Thoracic aorta (tissue), 2 donors: ENCODE measurements at places on chromosomes 6 and 20.

DNA sequence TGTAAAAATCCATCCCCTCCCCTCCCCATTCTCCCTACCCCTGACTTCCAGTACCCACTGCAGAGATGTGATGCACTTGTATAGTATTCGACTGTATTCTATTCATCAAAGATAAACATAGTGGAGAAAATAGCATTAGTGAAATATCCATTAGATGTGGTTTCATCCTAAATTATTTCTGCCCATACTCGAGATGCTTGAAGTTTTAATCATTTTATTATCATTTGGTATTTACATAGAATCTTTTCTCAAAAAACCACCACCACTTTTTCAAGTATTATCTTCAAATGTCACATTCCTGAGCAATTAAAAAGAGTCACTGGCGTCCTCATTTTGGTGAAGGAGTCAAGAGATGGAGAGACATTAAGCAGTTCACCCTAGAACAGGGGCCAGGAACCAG, 181.9 kb downstream of the HAO1 start:
- no peak for DNase-seq

DNA sequence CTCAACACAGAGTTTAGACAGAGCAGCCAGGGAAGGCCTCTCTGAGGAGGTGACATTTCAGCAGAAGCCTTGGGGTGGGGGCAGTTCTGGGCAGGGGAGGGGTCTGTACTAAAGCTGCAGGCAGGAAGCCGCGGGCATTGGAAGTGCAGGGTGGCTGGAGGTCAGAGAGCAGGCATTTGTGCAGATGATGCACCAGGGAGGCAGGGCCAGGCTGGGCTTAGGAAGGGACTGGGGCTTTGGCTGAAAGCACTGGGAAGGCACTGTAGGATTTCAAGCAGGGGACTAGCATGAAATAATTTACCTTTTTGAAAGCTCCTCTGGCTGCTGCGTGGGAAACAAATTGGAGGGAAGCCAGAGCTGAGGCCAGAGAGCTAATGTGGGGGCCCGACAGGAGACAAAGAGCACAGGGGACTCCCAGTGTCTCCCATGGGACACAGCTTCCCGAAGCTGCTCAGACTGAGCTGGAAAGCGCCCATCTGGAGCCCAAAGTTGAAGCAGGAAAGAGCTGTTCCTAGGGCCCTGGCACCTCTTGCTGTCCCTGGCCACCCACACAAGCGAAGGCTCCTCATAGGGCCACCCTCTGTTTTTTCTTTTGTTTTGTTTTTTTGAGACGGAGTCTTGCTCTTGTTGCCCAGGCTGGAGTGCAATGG, 19.3 kb downstream of the ADA start:
- DNase-seq: no peak

DNA sequence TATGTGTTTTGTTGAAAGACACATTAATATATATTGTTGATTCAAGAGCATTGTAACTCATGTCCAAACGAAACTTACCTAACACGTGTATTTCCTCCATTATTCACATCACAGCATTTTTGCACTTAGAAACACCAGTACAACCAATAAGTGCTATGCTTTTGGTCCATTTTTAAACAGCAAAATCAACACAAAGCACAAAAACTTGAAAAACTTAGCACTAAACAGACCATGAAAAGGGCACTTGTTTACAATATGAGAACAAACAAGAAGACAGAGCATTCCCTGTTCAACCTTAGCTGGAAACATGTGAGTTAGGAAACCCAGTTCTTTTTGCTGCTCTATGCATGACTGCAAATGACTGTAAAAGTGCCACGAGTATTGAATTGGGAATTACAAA, 9.6 kb downstream of the GLYATL3 start:
- no peak for DNase-seq

GRCh38 chr20:38970302-38970701, 8.2 kb downstream of the DHX35 start:
- DNase-seq: no peak
